ENCODE measurements at places on chromosomes 7 and 10. TPM values are rescaled to one million over a fixed set of nuclear protein-coding genes. Genes with fewer than 3 reads are reported as not detected.

NUDT13 gene
- 3.0 TPM for total RNA-seq

ADAMTS14 gene
- total RNA-seq: 0.11 TPM

SFTPA1 gene
- total RNA-seq: not detected

GOLGA7B gene
- total RNA-seq: 4.2 TPM

ERVW-1 gene
- 0.04 TPM for total RNA-seq

RPEL1 gene
- not detected for total RNA-seq

ZNF425 gene
- total RNA-seq: 1.3 TPM

PRLHR gene
- total RNA-seq: not detected

SYT15 gene
- total RNA-seq: 3.1 TPM

MMP21 gene
- total RNA-seq: not detected

FIS1 gene
- 129 TPM for total RNA-seq

HOXA13 gene
- 2.8 TPM for total RNA-seq

WNT8B gene
- not detected for total RNA-seq

CUL1 gene
- total RNA-seq: 57.9 TPM

PPP1R17 gene
- not detected for total RNA-seq

NKX1-2 gene
- not detected for total RNA-seq

HOXA2 gene
- 0.70 TPM for total RNA-seq

GJD4 gene
- not detected for total RNA-seq

IFIT1B gene
- not detected for total RNA-seq

OR2A7 gene
- total RNA-seq: not detected

ANXA8L1 gene
- 97.3 TPM for total RNA-seq

LRGUK gene
- total RNA-seq: 0.48 TPM

AKR1E2 gene
- 5.9 TPM for total RNA-seq

CCDC172 gene
- not detected for total RNA-seq

SAMD8 gene
- total RNA-seq: 12.6 TPM

FBXL13 gene
- total RNA-seq: 0.38 TPM

ANKRD26 gene
- 2.9 TPM for total RNA-seq

AKR1C1 gene
- 482 TPM for total RNA-seq

AKR1C8 gene
- 0.07 TPM for total RNA-seq

OPALIN gene
- not detected for total RNA-seq

CAV2 gene
- 168 TPM for total RNA-seq

COL17A1 gene
- 2.2 TPM for total RNA-seq

FAM25A gene
- total RNA-seq: not detected

FZD1 gene
- total RNA-seq: 2.6 TPM

Measured in A549 treated with dexamethasone at 1 μM for 4 hours (cell line).